ENCODE measurements at places on chromosomes 12 and 14.

- DNase-seq: no peak
These were observed 323.6 kb downstream of the TMTC2 start for GRCh38 chr12:83010169-83010804.

DNA sequence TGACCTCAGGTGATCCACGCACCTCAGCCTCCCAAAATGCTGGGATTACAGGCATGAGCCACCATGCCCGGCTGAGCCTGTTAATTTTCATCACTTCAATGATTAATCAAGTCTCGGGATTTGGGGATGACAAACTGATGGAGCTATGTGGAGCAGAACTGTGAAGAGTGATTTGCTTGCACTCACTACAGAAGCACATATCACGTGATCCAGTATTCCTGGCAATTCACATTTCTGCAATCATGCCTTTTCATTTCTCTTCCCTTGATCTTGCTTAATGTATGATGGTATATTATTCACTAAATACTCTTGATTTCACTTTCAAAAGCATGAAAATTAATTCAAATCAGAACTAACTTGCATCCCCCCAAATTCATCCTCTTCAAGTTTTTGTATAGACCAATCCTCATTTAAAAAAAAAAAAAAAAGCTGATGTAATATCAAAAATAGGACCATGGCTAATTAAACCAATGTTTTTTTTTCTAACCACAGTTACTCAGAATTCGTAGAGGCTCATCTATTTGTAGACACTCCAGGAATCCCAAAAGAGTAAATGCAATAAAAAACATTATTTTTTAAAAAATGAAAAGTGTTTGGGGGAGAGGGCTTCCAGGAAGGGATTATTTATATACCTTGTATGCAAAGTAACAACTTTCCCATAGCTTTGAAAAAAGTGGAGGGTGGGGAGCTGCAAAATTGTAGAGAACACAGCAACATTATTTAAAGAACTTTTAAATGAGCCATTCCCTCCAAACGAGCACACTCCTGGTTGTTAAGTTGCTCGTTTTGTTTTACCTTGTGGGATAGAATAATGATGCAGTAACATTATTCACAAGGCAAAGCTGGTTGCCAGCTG, 7.0 kb upstream of the ATXN2 start:
- no peak for DNase-seq

DNA sequence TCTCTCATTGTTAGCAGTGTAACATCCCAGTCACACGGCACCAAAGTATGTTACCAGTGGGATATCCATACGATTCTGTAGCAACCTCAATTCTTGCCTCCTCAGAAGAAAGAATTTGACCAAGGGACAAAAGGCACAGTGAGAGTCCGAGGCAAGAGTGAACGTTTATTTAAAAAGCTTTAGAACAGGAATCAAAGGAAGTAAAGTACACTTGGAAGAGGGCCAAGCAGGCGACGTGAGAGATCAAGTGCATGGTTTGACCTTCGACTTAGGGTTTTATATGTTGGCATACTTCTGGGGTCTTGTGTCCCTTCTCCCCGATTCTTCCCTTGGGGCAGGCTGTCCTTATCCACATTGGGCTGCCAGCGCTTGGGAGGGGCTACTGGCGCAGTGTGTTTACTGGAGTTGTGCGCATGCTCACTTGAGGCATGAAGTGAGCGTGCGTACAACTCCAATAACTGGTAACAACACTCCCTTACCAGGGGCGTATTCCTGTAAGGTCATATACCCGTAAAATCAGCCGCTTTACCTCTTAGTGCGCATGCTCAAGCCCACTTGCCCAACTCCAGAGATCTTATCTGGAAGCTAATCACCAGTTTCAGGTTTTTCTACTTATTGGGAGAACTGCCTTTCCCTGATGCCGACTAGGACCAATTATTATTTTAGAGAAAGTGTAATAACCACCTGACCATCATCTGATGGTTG, 71.7 kb downstream of the FAR2 start:
- DNase-seq: no peak

GRCh38 chr14:106737021-106737420, 1210.6 kb downstream of the TMEM121 start:
- no peak for DNase-seq

DNA sequence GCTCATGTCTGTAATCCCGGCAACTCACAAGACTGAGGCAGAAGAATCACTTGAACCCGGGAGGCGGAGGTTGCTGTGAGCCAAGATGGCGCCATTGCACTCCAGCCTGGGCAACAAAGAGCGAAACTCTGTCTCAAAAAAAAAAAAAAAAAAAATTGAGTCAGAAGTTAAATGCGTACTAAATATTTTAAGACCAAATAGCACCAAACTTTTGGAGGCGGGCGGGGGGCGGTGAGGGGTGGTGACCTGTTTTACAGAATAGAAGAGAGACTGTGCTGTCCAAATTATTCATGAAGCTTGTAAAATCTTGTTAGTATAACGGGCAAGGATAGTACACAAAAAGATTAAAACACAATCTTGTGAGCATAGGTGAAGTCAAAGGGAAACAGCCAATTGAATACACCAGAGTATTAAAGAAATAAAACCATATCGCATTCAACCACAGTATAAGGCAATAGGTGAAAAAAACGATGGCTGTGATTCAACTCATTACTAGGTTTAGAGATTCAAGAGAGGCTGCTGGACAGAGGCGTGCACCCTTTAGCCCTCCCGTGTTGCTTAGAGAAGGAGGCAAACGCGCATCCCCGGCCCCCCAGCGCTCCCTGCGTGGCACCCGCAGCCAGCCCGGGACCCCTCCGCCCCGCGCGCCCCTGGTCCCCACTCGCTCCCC, 571 bp downstream of the ZNF891 start:
- peak; percentile 61 for DNase-seq

DNA sequence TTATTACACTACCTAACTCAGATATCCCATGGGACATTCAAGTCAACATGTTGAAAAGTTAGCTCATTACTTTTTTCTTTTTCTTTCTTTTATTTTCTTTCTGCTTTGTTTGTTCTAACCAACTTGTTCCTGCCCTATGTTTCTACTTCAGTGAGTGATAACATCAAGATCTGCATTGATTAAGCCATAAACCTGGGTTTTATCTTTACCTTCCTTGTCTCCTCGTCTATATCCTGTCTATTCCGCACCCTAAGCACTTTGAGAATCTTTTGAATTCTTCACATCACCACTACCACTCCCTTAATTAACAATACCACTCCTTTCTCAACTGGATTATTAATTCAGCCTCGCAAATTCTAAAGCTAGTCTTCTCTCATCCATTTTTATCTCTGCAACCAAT, 81.9 kb upstream of the AVPR1A start:
- no peak for DNase-seq

GRCh38 chr12:41972196-41972595, 172.5 kb downstream of the GXYLT1 start:
- DNase-seq: no peak

GRCh38 chr14:91245029-91245428, 525 bp upstream of the GPR68 start:
- no peak for DNase-seq

DNA sequence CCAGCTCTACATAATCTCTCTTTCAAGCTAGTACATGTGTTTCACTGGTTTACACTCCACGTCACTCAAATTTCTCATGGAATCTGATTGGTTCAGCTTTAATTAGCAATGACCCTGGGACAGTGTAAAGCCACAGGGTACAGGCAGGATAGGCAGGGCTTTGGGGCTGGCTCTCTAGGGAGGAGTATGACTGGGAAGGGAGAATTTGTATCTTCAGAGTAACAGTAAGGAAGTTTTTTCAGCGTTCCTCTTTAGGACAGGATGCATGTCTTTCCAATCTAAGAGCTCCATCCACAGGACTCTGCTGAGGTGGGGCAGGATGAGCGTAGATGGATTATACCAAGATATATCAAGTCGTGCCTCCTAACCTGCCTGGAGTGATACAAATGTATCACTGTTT, 112.0 kb upstream of the CLEC14A start:
- no peak for DNase-seq

GRCh38 chr12:2735432-2735831, 59.3 kb upstream of the FKBP4 start:
- peak; percentile 45 for DNase-seq

DNA sequence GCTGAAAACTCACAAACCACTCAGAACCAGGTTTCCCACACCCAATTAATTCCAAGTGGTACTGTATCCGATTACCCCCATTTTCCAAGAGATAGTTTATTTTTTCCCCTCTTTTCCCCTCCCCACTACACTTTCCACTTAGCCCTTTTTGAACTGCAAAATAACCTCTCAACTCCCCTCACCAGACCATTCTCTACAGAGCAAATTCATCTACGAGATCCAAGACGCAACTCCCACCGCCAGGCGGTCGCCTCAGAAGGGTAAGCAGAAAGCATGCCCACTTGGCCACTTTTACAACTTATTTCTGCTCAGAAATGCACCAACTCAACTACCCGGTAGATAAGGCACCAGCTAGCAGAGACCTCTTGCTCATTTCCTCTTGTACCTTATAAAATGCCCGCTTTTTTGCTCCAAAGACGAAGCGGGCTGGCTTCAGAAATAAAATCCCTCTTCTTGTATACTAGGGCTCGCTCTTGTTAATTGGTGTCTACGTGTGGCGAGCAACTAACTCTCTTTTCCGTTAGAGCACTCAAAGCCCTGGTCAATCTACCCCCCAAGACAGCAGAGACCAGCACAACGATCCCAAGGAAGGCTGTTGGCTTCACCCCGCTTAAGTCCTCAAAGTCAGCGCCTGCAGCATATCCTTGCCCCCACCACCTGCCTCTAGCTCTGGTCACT, 910 bp upstream of the SRP54 start:
- DNase-seq: peak; percentile 77

DNA sequence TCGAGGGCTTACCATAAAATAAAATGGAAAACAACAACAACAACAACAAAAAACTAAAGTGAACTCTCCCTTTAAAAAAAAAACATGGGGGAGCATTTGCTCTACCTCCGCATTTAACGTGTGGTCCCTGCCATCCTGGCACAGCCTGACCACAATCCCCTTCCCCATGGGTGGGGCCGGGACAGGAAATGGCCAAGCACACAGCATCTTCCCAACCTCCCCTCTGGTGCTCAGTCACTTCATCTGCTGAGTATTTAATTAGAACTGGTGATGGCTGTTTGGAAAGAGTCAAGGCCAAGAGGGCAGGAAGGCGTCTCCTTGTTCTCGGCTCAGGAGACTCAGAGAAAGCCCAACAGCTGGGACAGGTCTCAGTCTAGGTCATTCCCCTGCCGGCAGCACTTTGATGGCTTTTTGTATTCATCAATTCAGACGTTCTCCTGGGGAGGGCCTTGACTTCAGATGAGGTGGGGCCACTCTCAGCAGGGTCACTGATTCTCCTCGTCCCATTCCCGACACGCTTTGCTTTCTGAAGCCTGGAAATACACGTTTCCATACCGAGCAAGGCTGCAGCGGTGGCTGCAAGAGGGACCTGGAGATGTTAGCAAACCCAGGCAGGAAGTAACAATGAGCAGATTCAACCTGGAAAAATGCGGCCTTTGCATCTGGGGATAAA, 44.4 kb downstream of the ANO2 start:
- no peak for DNase-seq

- no peak for DNase-seq
These were observed 17.0 kb downstream of the SSPN start for GRCh38 chr12:26212396-26212795.

- DNase-seq: no peak
These were observed 411.4 kb upstream of the SOX5 start for GRCh38 chr12:24360907-24361306.

GRCh38 chr14:66037361-66037760, 448.8 kb upstream of the CCDC196 start:
- no peak for DNase-seq

GRCh38 chr12:84911271-84912197, 1.1 kb downstream of the SLC6A15 start:
- peak; percentile 17 for DNase-seq

- DNase-seq: no peak
These were observed 173.2 kb downstream of the EGLN3 start for GRCh38 chr14:33777681-33778080.

DNA sequence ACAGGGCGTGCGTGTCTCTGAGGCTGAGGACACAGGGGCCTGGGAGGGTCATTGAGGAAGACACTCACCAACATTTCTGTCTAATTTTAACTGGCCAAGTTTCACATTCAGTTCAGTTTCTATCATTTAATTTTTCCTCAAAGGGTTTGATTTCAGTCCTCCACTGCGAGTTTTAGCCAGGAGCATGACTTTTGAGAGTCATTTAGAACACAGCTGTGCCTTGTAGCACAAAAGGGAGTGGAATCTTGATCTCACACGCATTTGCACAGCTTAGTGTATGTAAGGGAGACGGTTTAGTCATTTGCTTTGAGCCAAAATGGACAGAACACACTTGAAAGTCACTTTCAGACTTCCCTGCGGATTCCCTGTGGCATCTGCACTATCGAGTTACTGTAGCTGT, 1090.8 kb downstream of the BCL11B start:
- no peak for DNase-seq

GRCh38 chr14:99683619-99684409, at the start of gene CYP46A1:
CYP46A1 (plus strand) TSS chr14:99684298; CDS start chr14:99684418, 120 bp downstream.
- peak; percentile 100 for DNase-seq

DNA sequence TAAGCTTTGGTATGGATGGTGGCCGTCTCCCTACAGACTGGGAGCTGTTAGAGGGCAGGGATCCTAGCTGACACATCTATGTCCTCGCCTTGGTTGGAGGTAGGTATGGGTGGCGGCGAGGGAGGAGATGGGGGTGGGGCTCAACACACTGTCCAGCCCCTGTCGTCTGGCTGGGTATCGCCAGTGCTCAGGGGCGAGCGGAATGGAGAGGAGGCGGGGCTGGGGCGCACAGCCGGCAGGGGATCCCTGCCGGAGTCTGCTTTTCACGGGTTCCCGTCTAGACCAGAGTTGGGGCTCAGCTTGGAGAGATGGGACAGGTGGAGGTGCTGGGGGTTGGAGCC, 16.1 kb downstream of the TAMALIN start:
- DNase-seq: peak; percentile 69

DNA sequence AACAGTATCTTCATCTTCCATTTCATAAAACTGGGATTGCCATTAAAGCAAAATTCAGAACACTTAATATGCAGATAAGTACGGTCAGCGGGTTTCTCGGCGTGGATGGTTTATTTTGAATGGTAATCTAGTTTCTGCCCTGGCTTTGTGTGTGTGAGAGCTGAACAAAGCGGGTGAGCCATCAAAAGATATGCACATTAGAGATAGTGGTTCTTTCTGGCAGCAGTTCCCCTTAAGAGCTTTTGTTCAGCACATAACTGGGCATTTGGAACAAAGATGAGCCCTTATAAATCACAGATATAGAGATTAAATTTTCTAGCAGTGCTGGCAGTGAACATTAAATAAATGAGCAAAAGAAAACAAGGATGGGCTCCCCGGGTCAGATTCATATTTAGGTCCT, 207.5 kb downstream of the CALM1 start:
- peak; percentile 59 for DNase-seq

GRCh38 chr14:32738206-32738871, 200.3 kb upstream of the NPAS3 start:
- DNase-seq: no peak

- DNase-seq: no peak
These were observed 379.0 kb downstream of the DAD1 start for GRCh38 chr14:22210026-22210425.

Data from hematopoietic multipotent progenitor cell treated with erythropoietin and hydrocortisone succinate and interleukin-3 and kit ligand, for 4 days (in vitro differentiated cells).